ENCODE measurements at places on chromosomes 3 and 15. TPM values are rescaled to one million over a fixed set of nuclear protein-coding genes. Genes with fewer than 3 reads are reported as not detected.

- no peaks in the 10 kb centered on the region for H3K36me3 ChIP-seq
- no peak overlapping the region for H3K27ac ChIP-seq
- peaks cover under 1% of the 10 kb centered on the region for H3K27me3 ChIP-seq
- H3K4me1 ChIP-seq, result no peaks in the 10 kb centered on the region
Observed at GRCh38 chr3:192422997-192423342, 304.4 kb downstream of the FGF12 start.

- DNase-seq, result no peak
- no peak overlapping the region for H3K27ac ChIP-seq
- H3K27me3 ChIP-seq, result no peaks in the 10 kb centered on the region
Observed at GRCh38 chr3:8887435-8888300, 75.6 kb downstream of the RAD18 start.

DNA sequence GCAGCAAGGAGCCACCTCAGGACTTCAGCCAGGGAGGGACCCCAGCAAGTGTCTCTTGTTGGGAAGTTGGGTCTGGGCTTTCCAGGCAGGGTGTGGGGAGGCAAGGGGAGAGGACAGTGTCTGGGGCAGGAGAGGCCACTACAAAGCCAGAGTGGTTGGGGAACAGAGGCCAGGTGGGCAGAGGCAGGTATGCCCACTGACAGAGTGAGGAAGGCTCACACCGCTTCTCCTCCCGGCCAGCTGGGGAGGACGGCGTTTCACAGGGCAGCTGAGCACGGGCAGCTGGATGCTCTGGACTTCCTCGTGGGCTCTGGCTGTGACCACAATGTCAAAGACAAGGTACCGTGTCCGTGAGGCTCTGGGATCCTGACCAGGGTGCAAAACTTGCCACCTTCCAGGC is 15.0 kb downstream of the ANKDD1A start:
- no peak overlapping the region for H3K4me3 ChIP-seq
- H3K4me1 ChIP-seq, result peaks cover 7% of the 10 kb centered on the region
- H3K27ac ChIP-seq, result no peak overlapping the region
- H3K36me3 ChIP-seq, result peaks cover 2% of the 10 kb centered on the region
- H3K27me3 ChIP-seq, result peaks cover 1% of the 10 kb centered on the region

- no peak for DNase-seq
- H3K27me3 ChIP-seq, result no peaks in the 10 kb centered on the region
Observed at GRCh38 chr3:187960820-187961219, 193.1 kb upstream of the LPP start.

- no peaks in the 10 kb centered on the region for H3K4me1 ChIP-seq
- no peak overlapping the region for H3K27ac ChIP-seq
- peaks cover 18% of the 10 kb centered on the region for H3K27me3 ChIP-seq
- no peaks in the 10 kb centered on the region for H3K36me3 ChIP-seq
- no peak overlapping the region for H3K4me3 ChIP-seq
- no peak for DNase-seq
Observed at GRCh38 chr3:66991459-66991858, 6.6 kb upstream of the KBTBD8 start.

DNA sequence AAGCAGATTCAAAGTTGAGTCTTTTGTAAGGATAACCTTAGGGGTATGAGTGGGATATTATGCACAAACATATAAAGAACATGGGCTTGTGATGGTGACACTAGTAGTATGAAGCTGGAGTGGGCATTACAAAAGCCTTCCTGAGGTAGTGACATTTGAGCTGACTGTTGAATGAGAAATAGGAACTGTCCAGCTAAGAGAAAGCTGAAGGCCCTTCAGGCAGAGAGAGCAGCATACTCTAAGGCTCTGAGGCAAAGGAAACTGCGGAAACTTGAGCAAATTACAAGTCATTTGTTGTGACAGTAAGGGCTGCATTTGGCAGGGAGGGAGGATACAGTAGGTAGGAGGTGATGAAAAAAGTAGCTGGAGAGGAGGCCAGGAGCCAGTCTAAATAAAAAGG is 190.7 kb upstream of the CD96 start:
- H3K36me3 ChIP-seq, result peaks cover 1% of the 10 kb centered on the region
- H3K27ac ChIP-seq, result no peak overlapping the region
- H3K4me1 ChIP-seq, result no peaks in the 10 kb centered on the region
- no peak overlapping the region for H3K4me3 ChIP-seq
- H3K27me3 ChIP-seq, result peaks cover 2% of the 10 kb centered on the region

The SSUH2 gene
- not detected for total RNA-seq

The ITGA11 gene
- total RNA-seq, result 0.61 TPM

Data from activated naive CD8-positive, alpha-beta T cell treated with anti-CD3 and anti-CD28 coated beads, Interleukin-2, amount 10 ng/mL, durations not matched to agents 7 days and 5 days (primary cell).